Left renal pelvis (tissue), 4 donors: ENCODE measurements at places on chromosomes 1 and 21. TPM values are rescaled to one million over a fixed set of nuclear protein-coding genes. Genes with fewer than 3 reads are reported as not detected.

- DNase-seq = no peak
Observed at GRCh38 chr1:147570907-147571306, 29.6 kb downstream of the BCL9 start.

DNA sequence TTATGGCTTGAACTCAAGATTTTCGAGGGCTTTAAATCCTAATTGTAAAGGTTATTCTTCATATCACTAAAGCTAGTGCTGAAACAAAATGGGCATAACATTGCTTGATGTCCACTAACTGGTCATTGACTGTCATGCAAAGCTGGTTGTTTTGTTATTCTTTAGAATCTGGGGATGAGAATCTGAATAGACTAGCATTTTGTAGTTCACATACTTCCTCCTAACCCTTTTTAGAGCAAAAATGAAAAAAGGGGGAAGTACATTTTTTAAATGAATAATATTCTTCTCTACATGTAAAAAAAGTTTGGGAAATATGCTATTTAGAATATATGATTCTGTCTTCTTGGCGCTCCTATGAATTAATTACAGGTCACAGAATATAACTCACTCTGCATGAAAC lies 72.2 kb upstream of the HMCN1 start:
- DNase-seq = no peak

The SDHC gene
- polyA plus RNA-seq = 271 TPM

DNA sequence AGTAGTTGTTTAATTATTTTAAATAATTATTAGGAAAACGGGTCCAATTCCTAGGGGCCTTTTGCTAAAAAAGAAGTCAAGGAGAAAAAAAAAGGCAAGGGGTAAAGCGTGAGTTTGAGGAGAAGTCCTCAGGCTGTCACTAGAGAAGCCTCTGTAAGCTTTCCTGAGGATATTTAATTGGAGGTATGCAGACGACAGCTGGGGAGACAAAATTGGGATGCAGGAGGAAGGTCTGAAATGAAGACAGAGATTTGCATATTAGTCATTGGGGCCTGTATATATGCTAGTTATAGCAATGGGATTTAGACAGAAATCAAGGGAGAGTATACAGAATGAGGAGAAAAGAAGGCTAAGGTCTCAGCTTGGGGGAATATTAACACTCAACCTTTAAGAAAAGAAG lies 8.6 kb downstream of the ATP6V1G3 start:
- DNase-seq = no peak

The DIO1 gene
- polyA plus RNA-seq = 0.50 TPM

GRCh38 chr1:32273391-32274208 lies 18.3 kb upstream of the HDAC1 start:
- DNase-seq = no peak

The GJA4 gene
- 15.9 TPM for polyA plus RNA-seq

- no peak for DNase-seq
Observed at GRCh38 chr1:238458899-238459298, 568.2 kb upstream of the ZP4 start.

The HES2 gene
- 0.08 TPM for polyA plus RNA-seq

The KRTAP19-3 gene
- polyA plus RNA-seq = not detected
